ENCODE measurements at places on chromosomes 4 and X.

DNA sequence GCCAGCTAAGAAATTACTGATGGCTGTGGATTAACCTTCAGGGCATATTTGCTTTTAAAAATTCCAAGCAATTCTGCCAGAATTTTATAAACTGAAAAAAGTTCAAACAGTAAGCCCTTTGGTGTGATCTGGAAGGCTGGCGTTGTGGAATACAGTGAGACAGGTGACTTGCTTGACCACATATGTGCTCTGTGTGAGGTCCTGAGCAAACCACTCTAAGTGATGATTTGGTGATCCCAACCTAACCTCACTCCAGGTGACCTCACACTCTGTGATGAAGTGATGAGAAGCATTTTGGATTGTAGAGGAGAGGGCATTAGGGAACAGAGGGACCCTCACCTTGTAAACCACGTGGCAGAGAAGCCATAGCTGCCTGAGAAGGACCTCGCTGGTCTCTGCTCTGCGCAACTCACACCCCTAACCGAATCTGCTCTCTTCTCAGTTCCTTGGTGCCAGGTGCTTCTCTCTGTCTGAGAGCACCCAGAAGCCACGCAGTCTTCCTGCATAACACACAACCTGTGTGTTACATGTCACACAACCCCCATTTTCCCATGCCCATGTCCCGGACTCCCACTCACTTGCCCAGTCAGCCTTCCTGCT is 106.3 kb downstream of the ENPP6 start:
- no peak for DNase-seq

DNA sequence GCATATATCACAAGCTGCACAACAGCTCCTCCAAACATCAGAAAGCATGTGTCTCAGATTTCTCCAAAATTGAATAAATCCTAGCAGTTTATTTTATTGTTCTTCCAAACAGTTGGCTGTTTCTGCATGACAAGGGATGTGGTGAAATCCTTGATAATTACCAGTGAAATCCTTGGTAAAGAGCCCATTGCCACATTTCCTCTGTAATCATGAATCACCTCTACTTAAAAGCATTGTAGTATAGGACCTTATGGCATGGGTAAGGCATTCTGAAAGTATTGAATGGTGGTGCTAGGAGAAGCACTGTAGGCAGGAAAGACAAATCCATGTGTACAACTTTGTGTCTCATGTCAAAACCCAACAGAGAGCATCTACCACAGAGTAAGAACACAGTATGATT is 135.8 kb upstream of the NDST3 start:
- no peak for DNase-seq

- no peak for DNase-seq
Measured at GRCh38 chr4:94416981-94417380, 34.8 kb upstream of the PDLIM5 start.

- DNase-seq, result no peak
Measured at GRCh38 chr4:180625653-180626052, 1617.5 kb upstream of the TENM3 start.

DNA sequence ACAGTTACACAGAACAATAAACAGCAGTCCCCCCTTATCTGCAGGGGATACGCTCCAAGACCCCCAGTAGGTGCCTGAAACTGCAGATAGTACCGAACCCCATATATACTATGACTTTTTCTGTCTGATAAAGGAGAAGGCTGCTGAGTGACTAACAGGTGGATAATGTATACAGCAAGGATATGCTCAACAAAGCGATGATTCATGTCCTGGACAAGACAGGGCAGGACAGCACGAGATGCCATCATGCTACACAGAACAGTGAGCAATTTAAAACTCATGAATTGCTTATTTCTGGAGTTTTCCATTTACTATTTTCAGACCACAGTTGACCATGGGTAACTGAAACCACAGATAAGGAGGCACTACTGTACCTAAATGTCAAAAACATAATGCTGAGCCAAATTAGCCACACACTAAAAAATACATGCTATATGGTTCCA is 76.1 kb downstream of the MANBA start:
- DNase-seq, result no peak

DNA sequence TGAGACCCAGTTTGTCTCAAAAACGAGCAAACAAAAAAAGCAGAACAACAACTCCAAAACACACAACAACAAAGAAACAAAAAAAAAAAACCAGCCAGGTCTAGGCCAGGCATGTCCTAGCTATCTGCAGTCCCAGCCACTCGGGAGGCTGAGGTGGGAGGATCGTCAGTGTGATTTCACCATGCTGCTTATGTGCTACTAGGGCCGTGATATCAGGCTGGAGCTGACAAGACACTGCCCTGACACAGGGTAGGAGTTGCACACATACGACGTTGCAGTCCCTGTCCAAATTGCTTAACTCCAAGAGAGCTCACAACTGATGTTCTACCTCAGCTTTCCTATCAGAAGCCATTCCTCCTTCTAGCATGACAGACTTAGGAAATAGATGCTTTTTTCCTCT is 204.9 kb downstream of the AASDH start:
- DNase-seq, result no peak

GRCh38 chr4:83378419-83378818 is 43.8 kb upstream of the HPSE start:
- no peak for DNase-seq

DNA sequence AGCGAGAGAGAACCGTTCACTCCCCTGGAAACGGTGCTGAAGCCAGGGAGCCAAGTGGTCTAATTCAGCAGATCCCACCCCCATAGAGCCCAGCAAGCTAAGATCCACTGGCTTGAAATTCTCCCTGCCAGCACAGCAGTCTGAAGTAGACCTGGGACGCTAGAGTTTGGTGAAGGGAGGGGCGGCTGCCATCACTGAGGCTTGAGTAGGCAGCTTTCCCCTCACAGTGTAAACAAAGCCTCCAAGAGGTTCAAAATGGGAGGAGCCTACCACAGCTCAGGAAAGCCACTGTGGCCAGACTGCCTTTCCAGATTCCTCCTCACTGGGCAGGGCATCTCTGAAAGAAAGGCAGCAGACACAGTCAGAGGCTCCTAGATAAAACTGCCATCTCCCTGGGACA is 37.8 kb upstream of the CDS1 start:
- no peak for DNase-seq

All from caudate nucleus (tissue), 63 donors.